MM.1S (cell line): ENCODE measurements at places on chromosomes 16 and 17.

- H3K27me3 ChIP-seq: no peaks in the 10 kb centered on the region
- no peaks in the 10 kb centered on the region for H3K36me3 ChIP-seq
- DNase-seq: no peak
- H3K4me1 ChIP-seq: peaks cover 6% of the 10 kb centered on the region; the same call in 1 of the 2 replicates
- H3K4me3 ChIP-seq: no peak overlapping the region
These were observed 11.3 kb upstream of the PRR29 start for GRCh38 chr17:63986821-63987220.

DNA sequence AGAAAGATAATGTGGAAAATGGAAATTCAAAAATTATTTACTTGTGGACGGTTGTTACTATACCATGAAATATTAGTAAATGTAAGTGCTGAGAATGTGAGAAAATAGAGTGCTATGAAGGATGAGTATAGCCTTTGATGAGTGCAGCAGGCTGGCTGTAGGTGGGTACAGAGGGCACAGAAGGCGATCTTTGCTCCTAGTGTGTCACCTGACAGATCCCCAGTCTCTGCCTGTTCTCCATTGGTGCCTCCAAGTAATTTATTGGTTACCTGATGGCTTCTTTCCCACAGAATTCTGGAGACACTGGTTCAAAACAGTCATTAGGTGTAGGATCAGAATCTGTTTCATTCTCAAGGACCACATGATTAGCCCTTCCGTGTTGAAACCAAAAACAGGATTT lies 28.9 kb downstream of the ABCA9 start:
- no peak for DNase-seq
- H3K27me3 ChIP-seq: no peaks in the 10 kb centered on the region
- H3K27ac ChIP-seq: no peak overlapping the region
- H3K36me3 ChIP-seq: no peaks in the 10 kb centered on the region

DNA sequence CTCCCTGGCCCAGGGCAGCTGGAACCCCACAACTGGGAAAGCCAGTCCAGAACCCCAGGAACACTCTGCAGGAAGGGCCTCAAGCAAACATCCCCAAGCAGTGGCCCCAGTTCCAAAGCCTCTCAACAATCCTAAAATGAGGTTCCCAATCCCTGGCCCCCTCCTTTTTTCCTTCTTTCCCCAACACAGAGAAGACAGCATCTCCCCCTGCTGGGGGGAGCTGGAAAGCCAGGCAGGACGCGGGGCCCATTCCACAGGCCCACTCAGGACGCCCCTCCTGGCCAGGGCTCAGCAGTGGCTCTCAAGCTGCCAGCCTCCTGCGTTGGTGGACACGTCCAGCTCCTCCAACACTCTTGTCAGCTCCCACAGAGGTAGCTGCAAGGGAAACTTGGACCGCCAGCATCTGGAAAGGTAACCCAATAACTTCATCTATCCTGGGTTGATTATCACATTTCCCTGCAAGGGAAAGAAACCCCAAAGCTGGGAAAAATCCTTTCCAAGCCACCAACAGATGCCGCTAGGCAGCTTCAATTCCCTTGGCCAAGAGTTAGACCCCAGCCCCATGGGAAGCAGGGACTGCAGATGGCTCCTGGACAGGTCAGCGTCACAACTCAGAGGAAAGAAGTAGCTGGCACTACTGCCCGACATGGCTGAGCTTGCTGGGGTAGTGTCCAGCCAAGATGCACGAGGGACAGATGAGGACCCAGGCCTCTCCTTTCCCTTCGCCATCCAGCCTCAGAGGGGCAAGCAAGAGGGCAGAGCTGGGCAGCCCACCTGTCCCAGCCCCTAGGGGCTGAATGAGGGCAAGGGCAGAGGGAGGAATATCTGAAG lies 7.6 kb downstream of the HDAC5 start:
- peaks cover 11% of the 10 kb centered on the region for H3K4me1 ChIP-seq
- no peaks in the 10 kb centered on the region for H3K36me3 ChIP-seq
- no peak overlapping the region for H3K4me3 ChIP-seq
- no peak overlapping the region for H3K27ac ChIP-seq
- no peaks in the 10 kb centered on the region for H3K27me3 ChIP-seq
- peak; percentile 16 for DNase-seq

DNA sequence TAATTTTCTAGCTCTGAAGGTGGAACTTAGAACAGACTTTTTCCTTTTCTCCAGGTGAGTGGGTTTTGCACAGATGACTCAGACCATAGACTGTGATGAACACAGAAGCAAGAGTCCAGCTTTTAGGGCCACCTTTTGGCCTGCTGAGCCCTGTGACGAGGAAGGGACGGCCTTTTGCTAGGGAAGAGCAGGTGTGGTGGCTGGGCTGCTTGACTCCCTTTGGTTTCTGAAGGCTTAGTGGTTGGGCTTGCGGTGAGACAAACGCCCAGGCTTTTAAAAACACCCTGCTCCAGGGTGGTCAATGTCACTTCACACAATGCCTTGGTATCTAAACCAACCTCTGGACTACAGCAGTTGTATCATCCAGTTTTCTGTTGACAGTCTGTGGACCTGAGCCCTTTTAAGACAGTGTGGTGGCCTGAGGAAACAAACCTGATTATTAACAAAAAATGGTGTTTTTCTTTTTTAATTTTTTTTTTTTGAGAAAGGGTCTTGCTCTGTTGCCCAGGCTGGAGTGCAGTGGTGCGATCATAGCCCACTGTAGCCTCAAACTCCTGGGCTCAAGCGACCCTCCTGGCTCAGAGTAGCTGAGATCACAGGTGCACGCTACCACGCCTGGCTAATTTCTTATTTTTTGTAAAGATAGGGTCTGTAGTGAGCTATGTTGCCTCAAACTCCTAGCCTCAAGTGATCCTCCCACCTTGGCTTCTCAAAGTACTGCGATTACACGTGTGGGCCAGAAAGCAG lies 134.0 kb downstream of the SNX29 start:
- no peaks in the 10 kb centered on the region for H3K4me1 ChIP-seq
- DNase-seq: no peak
- H3K27me3 ChIP-seq: no peaks in the 10 kb centered on the region

GRCh38 chr16:1916640-1916990 lies 1.6 kb downstream of the HS3ST6 start:
- no peaks in the 10 kb centered on the region for H3K4me1 ChIP-seq
- no peak overlapping the region for H3K4me3 ChIP-seq
- DNase-seq: no peak
- H3K27me3 ChIP-seq: peaks cover 69% of the 10 kb centered on the region
- H3K36me3 ChIP-seq: no peaks in the 10 kb centered on the region

- H3K4me3 ChIP-seq: no peak overlapping the region
- peaks cover 3% of the 10 kb centered on the region; the same call in 1 of the 2 replicates for H3K4me1 ChIP-seq
- no peaks in the 10 kb centered on the region for H3K27me3 ChIP-seq
These were observed 4.5 kb upstream of the PHAF1 start for GRCh38 chr16:67105246-67105645.

DNA sequence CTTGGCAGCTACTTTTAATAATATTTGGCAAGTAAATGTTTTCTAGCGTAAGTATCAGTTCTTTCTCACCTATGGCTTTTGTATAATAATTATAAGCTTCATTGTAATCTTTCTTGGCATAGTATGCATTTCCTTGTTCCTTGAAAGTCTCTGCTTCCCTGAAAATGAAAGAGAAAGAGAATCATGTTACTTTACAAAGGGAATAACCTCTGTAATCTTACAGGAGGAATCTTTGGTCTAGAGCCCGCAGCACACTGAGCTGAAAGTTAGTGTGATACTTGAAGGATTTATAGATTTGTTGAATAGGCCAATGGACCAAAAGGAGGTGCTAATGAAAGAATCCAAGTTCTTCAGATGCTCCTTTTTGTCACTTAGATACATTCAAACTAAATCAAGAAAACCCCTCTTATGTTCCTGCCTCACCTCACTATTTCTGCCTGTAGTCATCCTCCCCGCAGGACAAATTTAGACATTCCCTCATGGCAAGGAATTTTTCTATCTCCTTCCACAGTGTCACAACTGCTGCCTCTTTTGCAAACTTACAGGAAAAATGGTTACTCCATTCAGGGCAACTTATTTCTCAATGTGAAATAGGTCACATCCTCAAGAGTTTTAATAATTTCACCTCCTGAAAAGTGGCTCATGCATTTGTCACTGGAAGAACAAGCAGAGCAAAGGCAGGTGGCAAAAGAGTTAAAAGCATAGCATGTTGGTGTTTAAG lies 16.7 kb downstream of the DNAJC7 start:
- no peak for DNase-seq
- H3K27ac ChIP-seq: no peak overlapping the region
- H3K36me3 ChIP-seq: peaks cover 3% of the 10 kb centered on the region; the same call in 1 of the 2 replicates
- peaks cover 54% of the 10 kb centered on the region for H3K4me1 ChIP-seq

GRCh38 chr16:4091240-4092012 lies 24.8 kb downstream of the ADCY9 start:
- DNase-seq: no peak
- peaks cover 20% of the 10 kb centered on the region; the same call in 1 of the 2 replicates for H3K27me3 ChIP-seq
- H3K4me3 ChIP-seq: no peak overlapping the region
- H3K36me3 ChIP-seq: no peaks in the 10 kb centered on the region
- no peaks in the 10 kb centered on the region for H3K4me1 ChIP-seq

DNA sequence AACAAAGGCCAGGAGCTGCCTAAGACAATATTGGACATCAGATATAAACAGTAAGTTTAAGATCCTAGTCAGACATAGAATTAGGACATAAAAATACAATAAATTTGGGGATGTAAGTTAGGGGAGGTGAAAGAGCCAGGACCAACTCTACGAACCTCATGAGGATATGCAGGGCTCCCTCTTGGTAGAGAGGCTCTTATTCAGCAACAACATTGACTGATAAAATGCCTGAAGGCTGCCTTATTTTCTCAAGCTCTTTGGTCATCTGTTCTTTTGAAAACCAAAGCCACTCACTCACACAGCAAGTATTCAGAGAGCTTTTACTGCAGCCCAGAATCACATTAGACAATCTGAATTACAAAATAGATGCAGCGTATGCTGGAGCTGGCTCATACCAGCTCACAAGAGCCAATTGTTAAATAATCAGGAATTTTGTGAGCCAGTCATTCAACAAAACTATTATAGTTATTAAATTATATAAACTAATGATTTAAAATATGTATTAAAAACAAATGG lies 108.6 kb upstream of the CLEC3A start:
- no peak overlapping the region for H3K27ac ChIP-seq
- H3K4me3 ChIP-seq: no peak overlapping the region
- no peaks in the 10 kb centered on the region for H3K4me1 ChIP-seq
- no peaks in the 10 kb centered on the region for H3K27me3 ChIP-seq
- H3K36me3 ChIP-seq: no peaks in the 10 kb centered on the region

DNA sequence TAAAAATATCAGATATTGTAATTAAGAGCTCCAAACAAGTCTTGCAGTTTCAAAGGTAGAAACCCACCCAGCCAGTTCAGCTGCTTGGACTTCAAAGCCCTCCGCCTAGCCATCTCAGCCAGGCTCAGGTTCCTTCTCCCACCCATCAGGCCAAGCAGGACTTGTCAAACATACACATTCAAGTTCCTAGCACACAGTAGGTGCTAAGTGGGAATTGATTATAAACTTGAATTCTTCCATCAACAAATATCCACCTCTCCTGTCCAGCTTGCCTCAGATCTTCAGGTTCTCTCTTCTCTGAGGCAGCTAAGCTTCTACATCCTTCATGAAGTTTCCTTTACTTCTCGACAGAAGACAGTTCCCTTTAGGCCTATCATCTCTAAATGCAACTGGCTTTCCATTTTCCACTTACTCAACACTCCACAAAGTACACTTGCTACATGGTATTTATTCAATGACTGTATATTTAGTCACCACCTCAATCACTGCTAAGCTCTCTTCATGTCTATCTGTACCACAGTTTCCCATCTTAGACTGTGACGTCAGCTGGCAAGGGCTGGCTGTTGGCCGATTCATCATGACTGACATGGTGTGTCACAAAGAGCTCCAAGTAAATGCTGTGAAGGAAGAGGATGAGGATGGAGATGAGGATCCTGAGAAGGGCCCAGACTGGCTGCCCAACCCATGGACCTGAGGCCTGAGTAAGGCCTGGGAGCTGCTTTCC lies 13.3 kb upstream of the COG7 start:
- H3K27ac ChIP-seq: no peak overlapping the region
- no peak overlapping the region for H3K4me3 ChIP-seq
- peaks cover 11% of the 10 kb centered on the region for H3K36me3 ChIP-seq

- no peak for DNase-seq
- H3K4me3 ChIP-seq: no peak overlapping the region
- H3K36me3 ChIP-seq: no peaks in the 10 kb centered on the region
- peaks cover under 1% of the 10 kb centered on the region for H3K4me1 ChIP-seq
- H3K27me3 ChIP-seq: no peaks in the 10 kb centered on the region
These were observed 83.6 kb downstream of the C16orf78 start for GRCh38 chr16:49457196-49457595.

GRCh38 chr17:35900708-35901480 lies 20.7 kb upstream of the CCL5 start:
- no peak overlapping the region for H3K27ac ChIP-seq
- H3K4me1 ChIP-seq: no peaks in the 10 kb centered on the region
- H3K4me3 ChIP-seq: no peak overlapping the region
- H3K27me3 ChIP-seq: no peaks in the 10 kb centered on the region

- no peak overlapping the region for H3K27ac ChIP-seq
- no peak overlapping the region for H3K4me3 ChIP-seq
- no peaks in the 10 kb centered on the region for H3K36me3 ChIP-seq
- DNase-seq: no peak
These were observed 146.8 kb downstream of the SEC14L1 start for GRCh38 chr17:77287432-77288068.

DNA sequence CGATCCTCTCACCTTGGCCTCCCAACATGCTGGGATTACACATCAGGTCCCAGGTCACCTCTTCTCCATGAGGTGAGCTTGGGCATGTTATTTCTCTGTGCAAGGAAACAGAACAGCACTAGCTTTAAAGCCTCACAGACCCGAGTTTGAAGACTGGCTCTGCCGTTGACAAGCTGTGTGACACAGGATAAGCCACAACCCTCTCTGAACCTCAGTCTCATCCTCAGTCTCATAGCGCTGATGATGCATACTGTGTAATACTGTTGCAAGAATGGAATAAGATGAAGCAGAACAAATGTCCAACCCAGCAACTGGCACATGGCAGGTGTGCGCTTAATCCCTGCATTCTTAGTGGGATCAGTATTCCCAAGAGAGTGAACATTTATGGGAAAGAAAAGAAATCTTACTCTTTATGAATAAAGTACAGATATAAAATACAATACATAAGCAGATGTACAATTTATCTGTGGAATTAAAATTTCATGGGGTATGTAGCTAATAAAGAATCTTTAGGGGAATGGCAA lies 43.5 kb downstream of the ABAT start:
- no peak overlapping the region for H3K4me3 ChIP-seq
- no peaks in the 10 kb centered on the region for H3K36me3 ChIP-seq
- no peaks in the 10 kb centered on the region for H3K27me3 ChIP-seq
- no peaks in the 10 kb centered on the region for H3K4me1 ChIP-seq
- no peak for DNase-seq

DNA sequence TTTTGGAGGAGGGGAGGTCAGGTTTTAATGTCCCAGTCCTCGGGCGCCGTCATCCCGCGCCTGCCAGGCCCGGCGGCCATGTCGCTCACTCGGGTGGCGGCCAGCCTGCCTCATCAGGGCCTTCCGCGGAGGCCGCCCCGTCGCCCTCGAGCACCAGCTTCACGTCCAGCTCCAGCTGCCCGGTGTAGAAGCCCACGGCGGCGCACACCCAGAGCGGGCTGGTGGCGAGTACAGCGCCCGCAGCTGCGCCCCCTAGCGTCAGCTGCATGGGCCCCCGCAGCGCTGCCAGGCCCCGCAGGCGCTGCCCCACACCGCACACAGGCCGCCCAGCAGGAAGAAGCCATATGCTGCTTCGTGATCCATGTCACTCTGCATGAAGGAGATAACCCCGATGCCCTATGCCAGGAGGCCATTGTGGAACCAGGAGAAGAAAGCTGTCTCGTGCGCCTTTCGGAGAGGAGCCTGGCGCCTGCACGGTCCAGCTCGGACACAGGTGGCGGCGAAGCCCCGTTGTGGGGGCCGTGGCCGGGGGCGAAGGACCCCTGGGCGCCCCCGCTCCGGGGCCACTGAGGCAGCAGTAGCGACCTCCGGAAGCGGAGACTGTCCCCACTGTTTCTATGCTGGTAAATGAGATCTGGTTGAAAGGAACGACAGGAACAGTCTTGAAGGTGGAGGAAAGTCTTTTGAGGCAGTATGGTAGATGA lies 9.6 kb downstream of the AP2B1 start:
- no peak overlapping the region for H3K4me3 ChIP-seq
- no peak overlapping the region for H3K27ac ChIP-seq
- peaks cover 4% of the 10 kb centered on the region; the same call in 1 of the 2 replicates for H3K36me3 ChIP-seq
- no peak for DNase-seq
